ENCODE measurements at places on chromosomes 4 and X.

DNA sequence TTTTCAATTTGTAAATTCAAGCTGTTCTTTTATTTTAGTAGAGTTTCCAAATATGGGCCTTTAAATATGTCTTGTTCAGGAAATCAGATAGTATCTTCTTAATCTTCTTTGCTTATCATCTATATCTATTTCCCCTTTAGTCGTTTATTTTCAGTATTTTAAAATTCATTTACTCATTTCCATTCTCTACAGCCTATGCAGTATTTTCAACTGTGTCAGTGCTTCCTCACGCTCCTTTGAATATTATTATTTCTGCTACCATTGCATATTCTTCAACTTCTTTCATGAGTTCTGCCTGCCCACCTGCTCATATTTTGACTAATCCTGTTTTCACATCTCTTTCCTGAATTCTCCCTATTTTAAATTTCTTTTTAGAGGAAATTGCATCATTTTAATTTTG, 185.4 kb downstream of the DKK2 start:
- no peak for DNase-seq

- DNase-seq: no peak
Measured at GRCh38 chr4:184281231-184282139, 63.8 kb upstream of the ENPP6 start.

- no peak for DNase-seq
Measured at GRCh38 chr4:18582841-18583240, 561.3 kb upstream of the LCORL start.

DNA sequence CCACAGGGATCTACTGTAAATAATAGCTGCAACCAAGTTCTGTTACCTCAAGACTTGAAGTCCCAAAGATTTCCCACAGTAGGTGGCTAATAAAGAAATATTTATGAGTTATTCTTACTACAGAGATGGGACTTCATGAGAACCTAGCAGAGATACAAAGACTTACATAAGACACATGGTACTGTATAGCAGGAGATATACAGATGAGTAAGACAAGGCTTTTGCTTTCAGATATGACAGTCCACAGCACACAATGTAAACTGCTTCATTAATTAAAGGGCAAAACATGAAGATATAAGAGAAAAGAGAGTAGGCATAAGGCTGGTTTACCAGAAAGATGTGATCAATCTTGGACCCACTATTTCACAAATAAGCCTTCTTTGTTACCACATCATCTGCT, 6.6 kb downstream of the ANKRD17 start:
- no peak for DNase-seq

DNA sequence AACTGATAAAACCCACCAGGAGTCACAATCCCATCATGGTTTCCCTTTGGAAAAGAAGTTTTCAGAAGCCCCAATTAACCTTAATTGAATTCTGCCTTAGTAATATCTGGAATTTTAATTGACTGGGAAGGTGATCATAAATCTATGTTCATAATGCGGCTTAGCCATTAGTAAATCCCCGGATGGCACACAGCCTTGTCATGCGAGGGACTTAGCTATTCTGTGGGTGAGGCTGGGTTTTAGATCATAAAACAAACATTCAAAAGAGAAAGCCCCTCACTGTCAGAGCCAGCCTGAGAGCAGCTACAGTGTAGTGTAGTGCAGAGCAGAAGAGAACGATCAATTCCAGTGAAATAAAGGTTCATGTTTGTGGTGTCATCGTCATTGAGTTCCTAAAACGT, 124.0 kb upstream of the NOCT start:
- no peak for DNase-seq

- DNase-seq: no peak
Measured at GRCh38 chr4:4436244-4436823, 49.4 kb downstream of the NSG1 start.

DNA sequence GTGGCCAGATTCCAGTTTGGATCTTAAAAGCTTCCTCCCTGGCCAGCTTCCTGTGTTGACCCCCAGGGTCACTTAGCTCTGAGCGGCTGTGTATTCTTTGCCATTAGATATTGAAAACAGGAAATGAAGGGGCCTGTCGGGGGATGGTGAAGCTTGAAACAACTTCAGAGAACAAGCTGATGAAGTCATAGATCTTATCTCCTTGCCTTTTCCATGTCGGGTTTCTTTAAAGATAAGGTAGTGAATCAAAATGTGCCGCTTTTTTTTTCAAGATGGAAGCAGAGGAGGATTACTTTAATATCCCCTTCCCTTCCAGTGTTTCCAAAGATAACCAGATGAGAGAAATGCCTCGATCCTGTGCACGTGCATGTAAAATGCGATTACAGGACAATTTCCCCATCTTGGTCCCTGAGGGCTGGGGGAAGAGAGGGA, 508.5 kb downstream of the MID1IP1 start:
- peak; percentile 69 for DNase-seq
